ENCODE measurements at places on chromosomes 1 and 21.

DNA sequence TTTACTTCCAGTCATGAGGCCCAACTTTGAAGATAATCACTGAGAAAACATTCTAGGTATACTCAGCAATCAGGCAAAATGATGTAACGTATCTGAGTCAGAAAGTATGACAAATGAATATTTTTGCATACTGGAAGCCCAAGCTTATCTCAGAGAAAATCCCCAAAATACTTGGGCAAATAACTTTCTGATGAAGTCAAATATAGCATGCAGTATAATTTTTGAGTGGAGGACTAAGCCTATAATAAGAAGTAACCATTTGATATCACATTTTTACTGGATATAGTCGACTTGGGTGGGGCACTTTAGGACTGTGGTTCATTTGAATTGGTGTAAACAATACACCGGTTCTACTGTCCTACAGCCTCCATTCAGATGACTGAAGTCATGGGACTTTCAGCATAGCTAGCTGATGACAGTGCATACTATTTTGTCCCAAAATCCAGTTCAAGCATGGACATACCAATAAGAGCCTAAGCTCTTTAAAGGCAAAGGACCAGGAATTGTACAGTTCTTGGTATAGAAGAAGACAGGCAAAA, 2.3 kb upstream of the GADD45A start:
- DNase-seq: no peak

- DNase-seq: no peak
Observed at GRCh38 chr1:173900427-173900826, 16.7 kb downstream of the SERPINC1 start.

DNA sequence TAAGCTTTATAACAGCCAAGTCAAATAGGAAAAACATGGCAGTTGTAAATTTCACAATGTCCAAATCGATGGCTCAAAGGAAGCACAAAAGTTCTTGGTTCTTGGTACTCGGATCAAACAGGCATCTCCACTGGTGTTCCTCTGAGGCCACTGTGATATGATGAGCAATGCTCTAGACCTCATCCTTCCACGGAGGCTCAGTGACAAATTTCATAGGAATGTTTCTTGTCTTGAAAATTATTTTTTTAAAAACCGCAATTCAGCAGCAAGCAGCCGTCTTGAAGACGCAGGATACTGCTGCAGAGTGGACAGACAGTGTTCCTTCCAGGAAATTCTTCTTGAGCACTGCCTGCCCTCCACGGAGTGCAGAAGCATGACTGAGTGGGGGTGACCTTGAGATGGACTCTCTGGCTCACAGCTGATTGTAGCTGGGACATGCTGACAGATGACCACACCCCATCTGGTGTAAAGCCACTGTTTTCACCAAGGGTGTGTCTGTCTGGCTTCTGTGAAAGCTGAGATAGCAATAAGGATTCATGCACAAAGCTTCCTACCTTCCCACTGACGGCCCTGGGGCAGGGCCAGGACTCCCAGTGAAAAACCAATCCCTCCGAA, 61.9 kb downstream of the TIAM1 start:
- no peak for DNase-seq

DNA sequence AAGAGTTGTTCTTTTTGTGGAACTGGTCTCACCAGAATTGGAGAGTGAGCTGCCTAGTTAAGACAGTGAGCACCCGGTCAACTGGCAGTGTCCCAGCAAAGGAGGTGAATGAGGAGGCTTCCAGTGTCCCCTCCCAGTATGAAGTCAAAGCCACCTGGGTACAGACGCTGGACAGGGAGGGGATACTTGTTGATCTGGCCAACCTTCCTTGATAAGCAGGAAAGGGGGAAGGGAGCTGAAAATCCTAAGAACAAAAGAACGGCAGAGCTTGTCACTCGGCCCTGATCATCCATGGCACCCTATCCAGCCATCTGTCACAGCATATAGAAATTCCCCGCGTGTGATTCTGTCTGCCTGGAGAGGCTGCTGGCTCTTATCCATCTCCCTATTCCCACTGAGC, 91.5 kb downstream of the SSBP3 start:
- DNase-seq: no peak

DNA sequence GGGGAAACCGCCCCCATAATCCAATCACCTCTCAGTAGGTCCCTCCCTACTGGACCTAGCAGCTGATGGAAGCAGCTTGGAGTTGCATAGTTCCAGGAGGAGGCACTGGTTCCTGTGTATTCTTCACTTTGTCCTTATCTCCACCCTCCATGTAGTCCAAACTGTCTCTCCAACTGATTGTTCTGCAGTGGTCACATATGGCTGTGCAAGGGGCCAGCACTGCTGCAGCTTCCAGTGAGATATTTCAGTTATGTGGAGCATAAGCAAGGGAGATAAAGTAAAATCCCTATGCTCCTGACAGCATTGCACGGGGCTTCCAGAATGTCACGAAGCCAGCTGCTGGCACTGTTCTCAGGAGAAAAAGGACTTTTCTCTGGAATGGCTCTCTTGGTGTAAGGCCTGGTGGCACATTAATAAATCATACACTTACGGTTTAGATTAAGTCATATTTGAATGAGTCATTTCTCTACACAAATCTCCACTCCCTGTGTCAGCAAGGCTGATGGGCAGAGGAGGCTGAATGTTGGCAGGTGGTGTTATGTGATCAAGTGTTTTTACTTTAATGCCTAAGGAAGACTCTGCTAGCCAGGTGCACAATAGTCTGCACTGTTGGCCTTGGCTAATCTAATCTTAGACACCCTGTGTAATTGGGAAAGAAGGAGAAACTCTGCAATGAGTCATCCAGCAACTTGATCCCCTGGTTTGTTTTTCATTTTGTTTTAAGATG, 93.4 kb downstream of the KCNK1 start:
- no peak for DNase-seq

DNA sequence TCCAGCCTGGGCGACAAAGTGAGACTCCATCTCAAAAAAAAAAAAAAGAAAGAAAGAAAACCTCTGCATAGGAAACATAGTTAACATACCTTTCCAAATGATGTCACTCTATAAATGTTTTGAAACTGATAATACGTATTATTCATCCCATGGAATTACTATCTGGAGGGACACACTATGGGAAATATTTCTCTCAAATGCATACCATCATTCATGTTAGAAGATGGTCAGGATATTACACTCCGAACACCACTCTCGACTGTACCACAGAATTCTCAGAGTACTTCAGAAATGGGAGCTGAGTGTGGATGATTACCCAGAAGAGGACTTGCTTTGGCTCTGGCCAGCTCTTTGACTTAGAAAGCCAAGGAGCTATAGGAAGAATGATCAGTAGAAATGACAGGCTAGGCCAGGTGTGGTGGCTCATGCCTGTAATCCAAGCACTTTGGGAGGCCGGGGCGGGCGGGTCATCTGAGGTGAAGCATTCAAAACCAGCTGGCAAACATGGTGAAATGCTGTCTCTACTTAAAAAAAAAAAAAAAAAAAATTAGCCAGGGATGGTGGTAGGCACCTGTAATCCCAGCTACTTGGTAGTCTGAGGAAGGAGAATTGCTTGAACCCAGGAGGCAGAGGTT, 5.2 kb upstream of the LIN28A start:
- DNase-seq: no peak

GRCh38 chr1:182301026-182301436, 90.6 kb downstream of the GLUL start:
- no peak for DNase-seq

DNA sequence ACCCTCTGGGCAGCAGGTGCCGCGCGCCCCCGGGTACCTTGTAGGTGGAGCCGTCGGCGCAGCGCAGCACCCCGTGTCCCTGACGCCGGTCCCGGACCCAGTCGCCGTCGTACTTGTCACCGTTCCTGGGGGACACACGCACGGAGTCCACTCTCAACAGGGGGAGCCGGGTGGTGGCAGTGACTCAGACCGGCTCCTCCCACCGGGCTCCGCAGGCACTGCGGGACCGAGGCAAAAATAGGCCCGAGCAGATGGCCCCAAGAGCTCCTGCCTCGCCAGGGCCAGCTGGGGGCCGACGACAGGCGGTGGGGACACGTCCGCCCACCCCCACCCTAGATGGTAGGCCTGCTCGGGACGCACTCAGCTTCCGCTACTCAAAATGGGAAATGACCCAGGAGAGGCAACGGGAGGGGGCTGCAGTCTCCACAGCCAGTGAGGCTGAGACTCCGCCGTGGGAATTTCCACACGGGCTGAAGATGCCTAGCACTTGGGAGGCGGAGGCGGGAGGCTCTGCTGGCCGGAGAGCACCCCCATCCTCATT, 6.3 kb downstream of the MORN1 start:
- DNase-seq: no peak

DNA sequence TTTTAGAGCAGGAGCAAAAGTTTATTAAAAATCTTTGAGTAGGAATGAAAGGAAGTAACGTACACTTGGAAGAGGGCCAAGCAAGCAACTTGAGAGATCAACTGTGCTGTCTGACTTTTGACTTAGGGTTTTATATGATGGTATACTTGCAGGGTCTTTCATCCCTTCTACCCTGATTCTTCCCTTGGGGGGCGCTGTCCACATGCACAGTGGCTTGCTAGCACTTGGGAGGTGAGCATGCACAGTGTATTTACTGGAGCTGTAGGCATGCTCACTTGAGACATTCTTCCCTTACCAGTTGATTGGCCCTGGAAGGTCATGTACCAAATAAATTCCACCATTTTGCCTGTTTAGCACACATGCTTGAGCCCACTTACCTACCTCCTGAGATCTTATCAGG, 1001.3 kb upstream of the ADGRL2 start:
- no peak for DNase-seq

GRCh38 chr1:164678136-164678700, 119.2 kb downstream of the PBX1 start:
- DNase-seq: no peak

- no peak for DNase-seq
Observed at GRCh38 chr1:21673277-21673780, 4.2 kb upstream of the RAP1GAP start.

DNA sequence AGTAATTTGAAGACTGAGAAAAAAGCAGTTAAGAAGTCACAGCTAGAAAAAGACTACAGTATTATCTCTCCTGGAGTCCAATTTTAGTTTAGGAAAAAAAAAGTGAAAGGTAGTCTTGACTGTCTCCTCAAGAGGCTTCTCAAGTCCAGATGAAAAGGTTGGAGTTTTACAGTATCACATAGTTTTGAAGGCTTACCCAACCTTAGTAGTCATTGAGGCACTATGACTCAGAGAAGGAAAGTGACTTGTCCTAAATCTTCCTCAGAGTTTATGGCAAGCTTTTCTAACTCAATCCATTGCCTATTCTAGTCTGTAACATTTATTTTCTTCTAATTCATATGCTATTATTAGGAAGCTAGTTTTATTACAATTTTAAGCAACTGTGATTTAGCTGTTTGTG, 174.9 kb downstream of the DPYD start:
- DNase-seq: no peak

DNA sequence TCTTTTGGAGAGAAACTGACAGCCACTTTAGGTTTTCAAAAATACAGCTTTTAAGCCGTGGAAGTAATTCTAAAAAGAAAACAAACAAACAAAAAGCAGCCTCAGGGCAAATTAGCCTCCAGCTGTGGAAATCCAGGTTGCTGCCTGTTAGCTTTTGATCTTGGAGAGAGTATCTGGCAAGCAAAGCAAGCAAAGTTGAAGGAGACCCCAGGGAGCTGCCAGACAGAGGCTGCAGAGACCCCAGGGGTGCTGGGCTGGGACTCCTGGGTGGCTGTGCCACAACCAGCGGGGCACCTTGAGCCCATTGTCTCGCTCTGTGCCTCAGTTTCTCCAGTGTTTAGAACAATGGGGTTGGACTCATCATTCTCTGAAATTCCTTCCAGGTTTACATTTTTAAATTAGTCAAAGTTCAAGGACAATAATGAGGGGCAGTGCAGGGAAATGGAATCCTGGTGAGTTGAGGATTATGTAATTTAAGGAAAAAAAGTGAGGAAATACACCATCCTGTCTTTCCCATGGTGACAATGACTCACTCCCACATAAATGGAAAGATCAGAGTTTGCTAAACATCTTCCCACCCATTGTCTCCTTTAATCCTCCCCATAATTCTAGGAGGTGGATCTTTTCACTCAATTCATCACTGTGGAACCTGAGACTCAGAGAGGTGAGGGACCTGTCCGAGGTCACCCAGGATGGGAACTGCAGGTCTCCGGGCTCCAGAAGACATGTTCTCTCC, 480.5 kb downstream of the MATN1 start:
- no peak for DNase-seq

DNA sequence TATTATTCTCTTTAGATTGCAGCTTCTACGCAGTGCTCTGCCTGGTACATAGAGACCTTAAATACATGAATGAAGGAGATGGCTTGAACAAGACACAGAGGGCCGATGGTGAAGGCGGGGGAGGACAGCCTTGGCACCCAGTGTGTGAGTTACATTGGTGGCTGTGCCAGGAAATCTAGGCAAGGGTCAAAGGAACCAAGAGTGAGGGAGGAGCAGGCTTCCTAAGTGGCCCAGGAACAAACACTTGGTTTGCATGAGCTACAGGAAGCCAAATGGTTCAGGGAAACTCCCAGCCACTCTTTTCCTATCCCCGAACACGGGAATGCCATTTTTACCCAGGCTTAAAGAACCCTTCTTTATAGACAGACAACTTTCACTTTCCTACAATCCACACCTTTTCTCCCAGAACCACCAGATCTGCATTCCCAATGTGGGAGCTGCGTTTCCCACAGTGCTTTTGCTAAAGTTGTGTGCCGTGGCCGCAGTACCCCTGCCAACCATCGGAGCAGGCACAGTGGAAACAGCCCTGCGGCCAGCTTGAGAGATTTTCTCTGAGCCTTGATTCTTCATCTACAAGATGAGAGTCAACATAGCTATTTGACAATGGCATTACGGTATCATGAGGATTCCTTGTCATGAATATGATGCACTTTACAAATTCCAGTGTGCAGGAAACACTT, 3.5 kb upstream of the CLEC20A start:
- no peak for DNase-seq

GRCh38 chr1:92749024-92749634, 35.8 kb downstream of the EVI5 start:
- DNase-seq: no peak

DNA sequence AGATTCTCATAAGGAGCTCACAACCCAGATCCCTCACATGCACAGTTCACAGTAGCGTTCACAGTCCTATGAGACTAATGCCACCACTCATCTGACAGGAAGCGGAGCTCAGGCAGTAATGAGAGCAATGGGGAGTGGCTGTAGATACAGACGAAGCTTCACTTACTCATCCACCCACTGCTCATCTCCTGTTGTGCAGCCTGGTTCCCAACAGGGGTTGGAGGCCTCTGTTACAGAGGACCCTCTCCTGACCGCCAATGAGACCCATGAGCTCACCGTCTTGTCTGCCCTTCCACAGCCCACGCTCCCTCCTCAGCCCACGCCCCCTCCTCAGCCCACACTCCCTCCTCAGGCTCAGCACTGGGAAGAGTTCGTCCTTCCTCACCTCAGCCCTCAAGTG, 39.6 kb downstream of the RSPH1 start:
- no peak for DNase-seq

Measured in activated CD4-positive, CD25-positive, alpha-beta regulatory T cell (primary cell).